ENCODE measurements at places on chromosomes 3 and 15. TPM values are rescaled to one million over a fixed set of nuclear protein-coding genes. Genes with fewer than 3 reads are reported as not detected.
A peak's percentile ranks its signal among the peaks of the same experiment; 100 is the strongest.

DNA sequence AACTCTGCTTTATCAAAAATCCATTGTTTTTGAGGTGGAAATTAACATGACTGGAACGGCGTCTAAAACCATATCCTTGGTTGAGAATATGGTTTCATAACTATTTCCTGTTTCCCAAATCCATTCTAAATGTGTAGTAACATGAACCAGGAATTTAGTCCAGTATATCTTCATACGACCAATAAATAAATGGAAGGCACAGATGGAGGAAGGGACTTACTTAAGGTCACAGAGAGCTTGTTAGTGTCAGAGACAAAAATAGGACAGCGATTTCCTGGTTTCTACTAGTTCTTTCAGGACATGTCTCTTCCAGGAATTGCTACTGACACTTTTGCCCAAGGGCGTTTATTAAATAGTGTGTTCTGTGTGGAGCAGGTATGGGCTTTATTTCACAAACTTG lies 41.2 kb downstream of the HES1 start:
- no peaks in the 10 kb centered on the region for H3K4me1 ChIP-seq
- H3K4me3 ChIP-seq = no peak overlapping the region
- H3K27me3 ChIP-seq = no peaks in the 10 kb centered on the region
- H3K36me3 ChIP-seq = no peaks in the 10 kb centered on the region
- no peak overlapping the region for H3K27ac ChIP-seq

DNA sequence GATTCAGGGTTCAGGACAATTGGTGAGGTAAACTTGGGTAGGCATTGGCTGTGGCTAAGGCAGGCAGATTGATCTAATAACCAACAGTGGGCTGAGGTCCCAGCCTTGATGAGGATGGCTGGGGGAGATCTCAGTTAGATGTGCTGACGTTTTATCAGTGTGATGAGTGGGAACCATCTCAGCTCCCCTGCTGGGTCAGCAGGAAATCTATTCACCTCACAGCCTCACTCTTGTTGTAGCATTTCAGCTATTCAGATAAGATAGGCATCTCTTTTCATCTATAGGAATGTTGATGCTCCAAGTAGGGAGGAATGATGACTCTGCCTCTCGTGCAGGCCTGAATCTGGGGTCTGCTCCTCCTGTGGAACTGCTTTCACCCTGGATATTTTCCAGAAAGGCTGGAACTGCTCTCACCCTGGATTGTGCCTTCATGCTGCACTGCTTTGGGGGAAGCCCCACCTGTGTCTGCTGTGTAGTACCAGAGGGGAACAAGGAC lies 973.7 kb downstream of the NSUN3 start:
- DNase-seq = no peak
- H3K36me3 ChIP-seq = no peaks in the 10 kb centered on the region
- H3K27me3 ChIP-seq = no peaks in the 10 kb centered on the region
- H3K27ac ChIP-seq = no peak overlapping the region
- no peak overlapping the region for H3K4me3 ChIP-seq
- H3K4me1 ChIP-seq = no peaks in the 10 kb centered on the region

DNA sequence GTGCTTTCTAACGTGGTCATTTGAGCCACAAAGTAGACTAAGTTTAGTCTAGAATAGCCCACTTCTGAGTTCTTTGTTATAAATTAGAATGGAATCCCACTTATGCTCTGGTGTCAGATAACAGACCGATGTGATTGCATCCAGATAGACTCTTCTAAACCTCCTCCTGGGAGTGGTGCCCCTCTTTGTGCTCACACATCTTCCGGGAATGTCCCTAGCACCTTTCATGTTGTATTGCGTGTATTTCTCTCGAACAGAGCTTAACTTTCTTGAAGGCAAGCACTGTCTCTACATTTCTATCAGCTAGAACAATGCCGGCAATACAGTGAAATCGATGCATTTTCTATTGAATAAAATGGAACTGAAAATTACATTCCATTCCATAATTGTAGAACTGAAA lies 23.0 kb downstream of the CP start:
- no peaks in the 10 kb centered on the region for H3K4me1 ChIP-seq
- no peaks in the 10 kb centered on the region for H3K27me3 ChIP-seq
- H3K27ac ChIP-seq = no peak overlapping the region
- DNase-seq = no peak
- no peaks in the 10 kb centered on the region for H3K36me3 ChIP-seq
- H3K4me3 ChIP-seq = no peak overlapping the region

GRCh38 chr3:62052331-62052730 lies 321.0 kb downstream of the FEZF2 start:
- H3K4me3 ChIP-seq = no peak overlapping the region
- no peak overlapping the region for H3K27ac ChIP-seq
- no peaks in the 10 kb centered on the region for H3K4me1 ChIP-seq

DNA sequence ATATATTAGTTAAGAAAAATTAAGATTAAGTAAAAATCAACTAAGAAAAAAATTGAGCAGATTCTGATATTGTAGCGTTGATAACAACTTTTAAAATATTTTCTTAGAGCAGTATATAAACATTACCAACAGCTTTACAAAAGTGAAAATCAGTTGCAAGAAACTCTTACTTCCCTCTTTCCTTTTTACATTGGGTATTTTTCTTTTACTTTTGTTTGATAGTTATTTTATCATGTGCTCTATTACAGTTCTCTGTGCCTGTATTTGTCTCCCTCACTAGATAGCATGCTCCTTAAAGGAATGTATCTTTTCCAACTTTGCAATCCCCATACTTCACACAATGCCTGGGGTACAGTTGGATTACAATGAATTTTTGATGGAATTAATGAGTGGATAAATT lies 87.5 kb upstream of the P3H2 start:
- H3K4me1 ChIP-seq = no peaks in the 10 kb centered on the region
- DNase-seq = no peak
- H3K4me3 ChIP-seq = no peak overlapping the region
- H3K36me3 ChIP-seq = no peaks in the 10 kb centered on the region
- H3K27me3 ChIP-seq = no peaks in the 10 kb centered on the region
- H3K27ac ChIP-seq = no peak overlapping the region

- H3K36me3 ChIP-seq = no peaks in the 10 kb centered on the region
- H3K27me3 ChIP-seq = no peaks in the 10 kb centered on the region
- no peak for DNase-seq
- peaks cover 8% of the 10 kb centered on the region for H3K4me1 ChIP-seq
These were observed 191.9 kb upstream of the TSC22D2 start for GRCh38 chr3:150216041-150216811.

DNA sequence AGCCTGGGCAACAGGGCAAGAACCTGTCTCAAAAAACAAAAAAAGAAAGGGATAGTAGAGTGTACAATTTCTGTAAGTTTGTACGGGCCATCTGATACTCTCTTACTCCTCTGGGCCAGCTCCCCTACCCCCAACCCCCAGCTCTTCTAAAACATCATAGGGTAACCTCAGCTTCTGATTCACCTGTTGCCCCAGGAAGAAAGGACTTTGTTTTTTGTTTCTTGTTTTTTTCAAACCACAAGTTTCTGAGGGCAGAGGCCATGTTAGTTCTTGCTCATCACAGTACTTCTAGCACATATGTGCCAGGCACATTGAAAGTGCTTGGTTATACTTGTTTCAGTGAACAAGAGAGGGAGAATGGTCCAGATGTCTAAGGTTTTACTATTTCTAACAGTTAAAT lies 20.2 kb downstream of the ATOSA start:
- no peaks in the 10 kb centered on the region for H3K27me3 ChIP-seq
- DNase-seq = no peak
- H3K4me3 ChIP-seq = no peak overlapping the region
- peaks cover 36% of the 10 kb centered on the region for H3K4me1 ChIP-seq
- peak overlapping the region; percentile 33 for H3K27ac ChIP-seq

GRCh38 chr3:46080124-46080968 lies 53.1 kb upstream of the XCR1 start:
- no peaks in the 10 kb centered on the region for H3K36me3 ChIP-seq
- H3K27me3 ChIP-seq = no peaks in the 10 kb centered on the region
- peaks cover 25% of the 10 kb centered on the region for H3K4me1 ChIP-seq

DNA sequence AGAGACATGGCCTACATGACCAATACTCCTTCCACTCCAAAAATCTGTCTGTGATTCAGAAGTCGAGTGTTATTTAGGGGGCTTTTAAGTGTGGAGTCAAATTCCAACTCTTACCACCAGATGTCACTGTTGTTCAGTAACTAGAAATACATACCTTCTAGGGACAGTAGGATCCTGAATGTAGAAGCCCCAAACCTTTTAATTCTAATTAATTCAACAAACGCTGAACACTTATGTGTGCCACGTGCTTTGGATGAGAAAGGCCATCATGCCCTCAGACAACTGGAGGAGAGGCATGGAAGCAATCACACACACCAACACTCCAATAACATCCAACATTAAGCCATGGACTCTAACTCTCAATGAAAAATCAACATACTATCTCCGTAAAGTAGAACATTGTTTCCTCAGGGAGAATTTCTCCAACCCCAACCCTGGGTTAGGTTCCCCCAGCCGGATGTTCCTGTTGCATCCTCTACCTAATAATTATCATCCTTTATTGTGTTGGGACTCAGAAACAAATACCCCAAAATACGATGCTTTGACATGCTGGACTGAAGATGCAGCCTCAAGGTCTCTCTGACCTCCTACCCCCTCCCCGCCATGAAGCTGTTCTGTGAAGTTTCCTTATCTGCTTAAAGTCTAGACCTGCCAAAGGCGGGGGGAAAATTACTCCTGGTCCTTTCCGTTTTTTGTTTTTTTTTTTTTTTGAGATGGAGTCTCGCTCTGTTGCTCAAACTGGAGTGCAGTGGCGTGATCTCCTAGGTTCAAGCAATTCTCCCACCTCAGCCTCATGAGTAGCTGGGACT lies 8.0 kb upstream of the CCDC13 start:
- peaks cover 26% of the 10 kb centered on the region for H3K36me3 ChIP-seq
- H3K4me3 ChIP-seq = no peak overlapping the region
- H3K4me1 ChIP-seq = peaks cover 28% of the 10 kb centered on the region
- peak; percentile 95 for DNase-seq

DNA sequence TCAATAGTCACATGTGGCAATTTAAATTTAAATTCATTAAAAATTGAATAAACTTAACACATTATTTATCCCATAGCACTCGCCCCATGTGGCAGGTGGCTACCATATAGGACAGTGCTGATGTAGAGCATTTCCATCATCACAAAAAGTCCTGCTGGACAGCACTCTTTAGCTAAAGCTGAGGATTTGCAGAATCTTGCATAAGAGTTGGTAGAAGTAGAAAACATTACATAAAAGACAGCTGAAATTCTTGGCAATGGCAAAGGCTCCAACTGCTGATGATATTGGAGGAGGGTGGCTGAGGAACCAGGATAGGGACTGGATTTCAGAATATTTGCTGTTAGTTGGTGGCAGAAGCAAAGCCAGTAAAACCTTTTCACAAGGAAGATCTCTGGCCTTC lies 230.7 kb upstream of the SATB1 start:
- H3K27ac ChIP-seq = no peak overlapping the region
- no peak overlapping the region for H3K4me3 ChIP-seq
- H3K4me1 ChIP-seq = no peaks in the 10 kb centered on the region
- no peaks in the 10 kb centered on the region for H3K27me3 ChIP-seq
- H3K36me3 ChIP-seq = no peaks in the 10 kb centered on the region

DNA sequence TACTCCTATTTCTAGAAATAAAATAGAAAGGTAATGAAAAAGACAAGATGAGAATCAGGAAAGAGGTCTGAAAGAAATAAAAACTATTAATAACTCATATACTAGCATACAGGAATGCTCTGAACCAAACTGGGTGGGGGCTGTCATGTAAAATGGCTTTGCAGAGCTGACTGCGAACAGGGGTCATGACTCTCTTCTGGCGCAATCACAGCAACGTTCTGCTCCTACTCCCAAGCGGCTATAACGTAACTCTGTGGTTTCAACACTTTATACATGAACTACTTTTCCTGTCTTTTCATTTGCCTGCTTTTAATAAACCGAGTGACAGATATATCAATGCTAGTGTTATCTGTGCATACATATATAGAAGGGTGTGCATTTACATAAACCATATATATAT lies 116.7 kb downstream of the DLG1 start:
- no peak overlapping the region for H3K4me3 ChIP-seq
- H3K4me1 ChIP-seq = peaks cover 3% of the 10 kb centered on the region
- DNase-seq = peak; percentile 16
- H3K27ac ChIP-seq = no peak overlapping the region
- no peaks in the 10 kb centered on the region for H3K36me3 ChIP-seq
- H3K27me3 ChIP-seq = no peaks in the 10 kb centered on the region

DNA sequence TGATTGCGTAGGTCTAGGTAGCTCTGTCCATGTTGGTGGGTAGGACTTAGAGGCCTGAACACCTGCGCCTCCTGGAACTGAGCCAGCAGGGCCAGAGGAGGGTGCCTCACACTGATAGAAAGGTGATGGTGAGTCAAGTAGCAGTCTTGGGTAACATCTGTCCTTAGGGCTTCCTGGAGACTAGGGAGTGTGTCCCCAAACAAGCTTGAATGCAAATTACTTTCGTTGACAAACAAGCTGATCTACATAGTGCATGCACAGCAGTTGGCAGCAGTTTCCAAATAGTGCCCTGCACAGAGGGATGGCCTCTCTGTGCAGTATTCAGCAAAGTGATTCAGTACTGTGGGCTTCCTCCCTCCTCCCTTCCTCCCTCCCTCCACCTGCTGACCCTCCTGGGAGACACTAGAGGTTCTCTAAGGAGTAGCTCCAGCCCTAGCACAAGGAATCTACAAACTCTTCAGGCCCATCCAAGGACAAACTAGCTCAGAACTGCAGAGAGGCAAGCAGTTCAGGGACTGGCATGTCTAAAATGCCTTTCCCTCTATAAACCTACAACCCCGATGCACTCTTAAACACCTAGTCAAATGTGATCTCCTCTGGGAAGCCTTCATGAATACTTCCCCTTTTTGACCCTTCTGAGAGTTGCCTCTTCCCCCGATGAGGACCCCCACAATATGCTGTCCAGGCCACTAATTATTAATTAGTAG lies 61.0 kb downstream of the TLE3 start:
- peaks cover 3% of the 10 kb centered on the region for H3K27me3 ChIP-seq
- H3K4me1 ChIP-seq = peaks cover 12% of the 10 kb centered on the region
- no peak for DNase-seq
- H3K27ac ChIP-seq = no peak overlapping the region

DNA sequence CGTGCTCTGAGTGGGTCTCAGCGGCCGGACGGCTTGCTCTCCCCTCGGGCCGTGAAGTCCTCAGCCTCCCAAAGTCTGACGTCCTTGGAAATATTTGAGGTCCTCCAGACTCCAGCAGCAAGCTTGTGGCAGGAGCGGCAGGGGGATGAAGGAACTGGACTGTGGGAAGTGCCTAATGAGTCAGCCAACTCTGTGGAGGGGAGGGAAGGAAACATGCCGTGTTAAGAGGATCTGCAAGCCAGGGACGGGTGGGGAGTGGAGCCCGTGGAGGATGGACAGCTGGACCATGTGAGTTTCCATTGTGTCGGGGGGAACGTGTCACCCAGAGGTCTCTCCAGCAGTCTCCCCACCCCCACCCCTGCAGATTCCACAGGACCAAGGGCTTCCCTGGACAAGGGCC lies 39.4 kb upstream of the IDH2 start:
- H3K27me3 ChIP-seq = no peaks in the 10 kb centered on the region
- H3K4me3 ChIP-seq = no peak overlapping the region
- H3K27ac ChIP-seq = no peak overlapping the region
- no peak for DNase-seq
- H3K4me1 ChIP-seq = peaks cover 4% of the 10 kb centered on the region
- H3K36me3 ChIP-seq = no peaks in the 10 kb centered on the region

- no peak overlapping the region for H3K4me3 ChIP-seq
- H3K27ac ChIP-seq = peak overlapping the region; percentile 75
- no peaks in the 10 kb centered on the region for H3K27me3 ChIP-seq
- H3K4me1 ChIP-seq = no peaks in the 10 kb centered on the region
- peak; percentile 39 for DNase-seq
These were observed 42.9 kb downstream of the IDH2 start for GRCh38 chr15:90059208-90059985.

Gene SEMA3B
- total RNA-seq = 334 TPM

Gene B3GALNT1
- total RNA-seq = 5.7 TPM

Gene SLMAP
- total RNA-seq = 66.6 TPM

Gene HGD
- total RNA-seq = not detected

Gene ST8SIA2
- total RNA-seq = not detected

Gene GPR160
- 17.7 TPM for total RNA-seq

Measured in tibial nerve (tissue), 4 donors.